ENCODE measurements at places on chromosomes 7 and 10. TPM values are rescaled to one million over a fixed set of nuclear protein-coding genes. Genes with fewer than 3 reads are reported as not detected.

PLCE1 gene
- not detected for total RNA-seq

- no peak for DNase-seq
Measured at GRCh38 chr7:40299097-40299496, 164.3 kb downstream of the SUGCT start.

DNA sequence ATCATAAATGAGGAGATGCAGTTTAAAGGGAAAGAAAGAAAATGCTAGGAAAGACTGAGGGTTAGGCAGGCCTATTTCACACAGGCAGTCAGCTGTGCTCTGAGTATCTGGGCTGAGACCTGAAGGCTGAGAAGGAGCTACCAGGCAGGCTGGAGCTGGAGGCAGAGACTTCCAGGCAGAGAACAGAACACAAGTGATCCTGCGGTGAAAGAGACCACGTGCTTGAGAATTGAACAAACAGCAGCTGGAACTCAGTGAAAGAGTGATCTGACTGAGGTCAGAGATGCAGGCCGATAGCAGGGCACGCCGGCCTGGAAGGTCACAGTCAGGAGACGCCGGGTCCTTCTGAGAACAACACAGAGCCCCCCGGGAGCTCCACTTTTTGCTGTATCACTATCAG lies 147.8 kb downstream of the ADAM12 start:
- no peak for DNase-seq

DNA sequence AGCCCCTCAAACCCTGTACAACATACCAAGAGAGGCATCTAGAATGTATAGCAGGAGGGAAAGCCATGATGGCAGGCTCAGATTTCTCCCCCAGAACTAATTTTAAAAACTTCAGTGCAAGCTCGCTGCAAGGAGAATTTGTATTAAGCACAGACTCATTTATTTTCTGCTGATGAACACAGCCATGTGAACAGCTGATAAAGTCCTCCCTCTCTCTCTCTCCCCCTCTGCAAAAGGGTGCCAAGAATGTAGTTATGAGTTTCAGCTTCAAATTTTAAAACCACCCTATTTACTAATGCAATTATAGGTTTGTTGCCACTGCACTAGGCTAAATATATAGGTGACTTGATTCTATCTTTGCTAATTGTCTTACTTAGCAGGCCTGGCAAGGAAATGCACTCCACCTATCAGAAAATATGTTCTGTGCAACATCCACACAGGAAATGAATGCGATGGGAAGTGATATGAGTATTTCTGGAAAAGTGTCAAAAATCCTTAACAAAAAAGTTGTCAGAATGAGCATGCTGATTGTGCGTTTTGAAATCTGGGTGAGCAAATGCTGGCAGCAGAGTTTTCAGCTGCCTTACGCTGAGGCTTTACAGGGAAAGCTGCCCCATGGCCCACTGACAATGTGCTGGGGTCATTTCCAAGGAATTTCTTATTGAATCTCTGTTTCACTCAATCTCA lies 43.4 kb upstream of the GHITM start:
- no peak for DNase-seq

GRCh38 chr7:16688249-16688648 lies 42.3 kb downstream of the BZW2 start:
- no peak for DNase-seq

DNA sequence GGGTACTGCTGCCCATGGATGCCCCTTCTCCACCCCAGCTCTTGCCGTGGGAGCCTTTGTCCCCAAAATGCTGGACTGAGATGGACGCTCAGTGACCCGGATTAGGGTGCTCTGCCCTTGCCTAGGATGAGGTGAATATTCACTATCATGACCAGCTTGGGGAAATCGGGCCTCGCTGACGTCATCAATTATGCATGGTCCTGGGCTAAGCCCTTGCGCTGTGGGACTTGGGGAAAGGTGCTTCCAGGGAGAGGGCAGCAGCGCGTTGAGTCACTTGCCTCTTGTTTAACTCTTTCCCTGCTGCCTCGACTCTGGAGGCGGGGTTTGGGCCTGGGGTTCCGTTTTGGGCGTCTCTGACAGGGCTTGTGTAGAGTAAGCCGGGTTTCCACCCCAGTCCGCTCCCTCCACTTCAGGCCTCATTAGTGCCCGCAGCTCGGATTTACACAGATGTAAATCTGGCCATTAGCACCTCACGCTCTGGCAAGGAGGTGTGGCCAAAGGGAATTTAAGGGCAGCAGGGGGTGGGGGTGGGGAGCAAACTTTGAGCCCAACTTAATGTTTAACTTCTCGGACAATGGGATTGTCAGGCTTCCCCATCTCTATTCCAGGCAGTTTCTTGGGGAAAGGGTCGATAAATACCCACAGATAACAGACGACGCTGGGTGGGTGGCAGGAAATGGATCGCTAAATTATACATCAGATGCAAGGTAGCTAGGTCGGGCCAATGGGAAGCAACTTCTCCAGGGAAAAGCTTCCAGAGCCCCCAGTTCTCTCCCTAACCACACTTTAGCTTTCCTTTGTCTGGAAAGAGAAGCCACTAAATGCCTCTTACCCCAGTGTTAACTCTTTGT lies 51.3 kb upstream of the TCF7L2 start:
- DNase-seq = no peak

DNA sequence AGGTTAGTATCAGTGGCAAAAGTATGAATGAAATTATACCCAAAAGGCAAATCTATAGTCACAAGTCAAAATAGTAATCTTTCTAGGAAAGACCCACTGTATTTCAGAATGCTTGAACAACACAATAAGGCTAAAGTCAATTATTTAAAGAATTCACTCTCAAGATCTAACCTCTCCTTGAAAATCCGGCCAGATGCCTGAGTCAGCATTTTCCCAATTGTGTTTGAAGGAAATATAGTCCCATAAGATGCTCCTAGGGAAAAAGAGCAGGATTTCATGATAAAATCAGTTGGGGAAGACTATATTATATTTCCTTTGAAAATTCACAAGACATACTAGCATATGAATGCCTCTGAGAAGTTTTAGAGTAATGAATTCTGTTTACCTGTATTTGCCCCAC lies 1075.0 kb downstream of the GRM8 start:
- no peak for DNase-seq

- no peak for DNase-seq
Measured at GRCh38 chr10:56836659-56837058, 475.6 kb upstream of the ZWINT start.

DNA sequence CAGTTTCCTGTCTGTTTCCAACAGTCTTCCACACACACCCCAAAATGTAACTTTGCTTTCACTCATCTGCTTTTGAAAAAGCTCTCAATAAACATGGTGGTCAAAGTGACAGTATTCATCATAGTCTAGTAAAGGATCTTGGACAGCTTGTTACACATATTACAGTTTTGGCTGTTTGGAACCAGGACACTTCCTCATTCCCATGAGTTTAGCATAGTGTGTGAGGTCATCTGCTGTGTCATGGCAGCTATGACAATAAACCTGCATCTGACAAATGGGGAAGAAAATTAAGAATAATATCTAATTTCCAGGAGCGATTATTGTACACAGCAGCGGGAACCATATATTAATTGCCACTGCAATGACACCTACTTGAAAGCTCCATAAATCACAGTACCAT lies 184.3 kb upstream of the SLC26A5 start:
- DNase-seq = no peak

DNA sequence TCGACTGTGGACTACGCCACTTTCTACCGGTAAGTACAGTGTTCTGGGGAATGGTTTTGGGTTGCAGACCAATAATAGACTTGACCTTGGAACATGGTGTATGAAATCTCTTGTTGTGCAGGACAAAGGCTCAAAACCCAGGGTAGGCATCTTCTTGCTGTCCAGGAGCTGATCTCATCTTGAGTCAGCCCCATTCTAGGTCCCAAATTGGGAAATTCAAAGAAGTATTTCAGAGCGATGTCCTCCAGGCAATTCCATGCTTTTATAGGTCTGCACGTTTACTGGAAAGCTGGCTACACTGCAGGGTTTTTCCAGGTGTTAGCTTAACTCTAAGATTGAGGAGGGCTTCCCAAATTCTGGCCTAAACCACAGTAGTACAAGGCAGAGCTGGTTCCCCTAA lies 180.7 kb downstream of the BMPER start:
- DNase-seq = no peak

DNA sequence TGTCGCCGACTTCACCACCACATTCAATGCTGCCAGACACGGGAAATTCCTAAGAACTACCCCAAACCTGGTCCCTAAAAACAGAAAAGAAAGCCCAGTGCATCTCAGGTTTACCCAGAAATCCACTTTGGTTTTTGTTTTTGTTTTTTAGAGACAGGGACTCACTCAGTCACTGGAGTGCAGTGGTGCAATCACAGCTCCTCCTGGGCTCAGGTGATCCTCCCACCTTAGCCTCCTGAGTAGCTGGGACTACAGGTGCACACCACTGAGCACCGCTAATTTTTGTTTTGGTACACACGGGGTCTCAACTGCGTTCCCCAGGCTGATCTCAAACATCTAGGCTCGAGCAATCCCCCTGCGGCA lies 22.8 kb downstream of the MAD1L1 start:
- no peak for DNase-seq

GRCh38 chr7:66467887-66468286 lies 160.8 kb upstream of the KCTD7 start:
- no peak for DNase-seq

DNA sequence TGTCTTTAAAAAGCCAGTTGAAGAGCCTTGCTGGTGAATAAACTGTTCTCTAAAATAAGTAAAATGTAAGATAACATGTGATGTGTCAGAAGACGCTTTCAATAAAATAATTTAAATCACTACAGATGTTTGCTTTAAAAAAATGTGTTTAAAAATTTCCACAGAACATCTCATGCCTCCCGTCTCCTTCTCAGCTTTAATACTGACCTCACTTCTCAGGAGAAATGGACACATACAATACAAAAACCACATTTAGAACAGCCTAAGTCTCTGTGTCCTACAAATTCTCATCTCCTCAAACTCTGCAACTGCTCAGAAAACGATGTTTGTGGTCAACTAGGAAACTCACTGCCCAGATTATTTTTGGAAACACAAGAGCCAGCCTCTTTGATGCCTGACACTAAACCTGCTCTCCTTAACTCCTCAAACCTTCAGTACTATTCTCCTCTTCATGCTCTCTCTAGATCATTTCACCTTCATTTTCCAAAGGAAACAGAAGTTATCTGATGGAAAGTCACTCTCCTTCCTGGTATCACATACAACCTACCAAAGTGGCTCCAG lies 120.3 kb downstream of the ZNF438 start:
- DNase-seq = no peak

- DNase-seq = no peak
Measured at GRCh38 chr7:73353243-73353642, 25.3 kb downstream of the FKBP6 start.

GRCh38 chr7:70153933-70154332 lies 555.7 kb downstream of the AUTS2 start:
- no peak for DNase-seq

DNA sequence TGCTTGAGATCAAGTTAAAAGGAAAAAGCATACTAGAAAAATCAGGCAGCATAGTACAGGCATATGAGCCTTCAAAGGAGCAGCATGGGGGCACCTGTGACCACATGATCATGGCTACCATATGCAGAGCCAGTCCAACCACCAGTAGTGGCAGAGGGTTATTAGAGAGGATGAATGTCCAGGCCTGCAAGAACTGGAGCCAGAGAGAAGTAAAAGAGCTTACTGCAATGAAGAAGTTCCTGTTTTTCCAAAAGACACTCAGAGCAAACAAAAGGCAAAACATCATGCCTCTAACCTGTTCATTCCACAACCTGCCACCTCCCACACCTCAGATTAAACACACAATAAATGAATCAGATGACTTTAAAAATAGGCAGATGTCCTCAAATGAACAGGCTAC lies 99.6 kb upstream of the NAMPT start:
- no peak for DNase-seq

- DNase-seq = no peak
Measured at GRCh38 chr10:14705548-14706230, 69.0 kb downstream of the FAM107B start.

DNA sequence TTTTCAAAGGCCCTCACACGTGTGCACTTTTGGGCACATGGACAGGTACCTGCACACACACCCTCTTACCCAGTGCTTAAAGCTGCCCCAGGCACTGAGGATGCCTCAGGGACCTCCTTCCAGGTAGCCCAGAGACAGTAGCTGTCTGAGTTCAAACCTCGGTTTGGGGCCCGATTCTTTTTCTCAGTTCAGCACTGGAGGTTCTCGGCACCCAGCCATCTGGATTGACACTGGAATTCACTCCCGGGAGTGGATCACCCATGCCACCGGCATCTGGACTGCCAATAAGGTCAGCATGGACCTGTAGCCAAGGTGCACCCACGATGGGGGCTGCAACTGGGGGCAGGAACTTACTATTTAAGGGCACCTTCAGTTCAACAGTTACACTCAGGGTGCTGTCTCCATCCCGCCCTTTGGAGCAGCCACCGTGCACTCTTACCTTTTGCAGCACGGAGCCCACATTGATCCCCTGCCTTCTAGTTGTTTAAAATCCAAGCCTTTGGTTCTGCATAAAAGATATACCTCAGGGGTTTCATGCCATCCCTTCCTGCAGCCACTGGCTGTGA lies 17.7 kb downstream of the CPA5 start:
- DNase-seq = no peak

GRCh38 chr7:4434306-4434705 lies 247.8 kb upstream of the FOXK1 start:
- no peak for DNase-seq

RASA4B gene
- total RNA-seq = 31.9 TPM

GRCh38 chr10:120761951-120762350 lies 89.2 kb upstream of the WDR11 start:
- DNase-seq = no peak

BHLHA15 gene
- total RNA-seq = not detected

- no peak for DNase-seq
Measured at GRCh38 chr10:13206546-13207443, 27.4 kb downstream of the UCMA start.

GRCh38 chr10:58518775-58519174 lies 6.1 kb downstream of the BICC1 start:
- no peak for DNase-seq

GRCh38 chr10:118956802-118957442 lies 72.6 kb upstream of the NANOS1 start:
- DNase-seq = no peak

GRCh38 chr7:42688056-42688371 lies 223.9 kb downstream of the C7orf25 start:
- DNase-seq = no peak
